ENCODE measurements at places on chromosomes 5 and 9. TPM values are rescaled to one million over a fixed set of nuclear protein-coding genes. Genes with fewer than 3 reads are reported as not detected.

DNA sequence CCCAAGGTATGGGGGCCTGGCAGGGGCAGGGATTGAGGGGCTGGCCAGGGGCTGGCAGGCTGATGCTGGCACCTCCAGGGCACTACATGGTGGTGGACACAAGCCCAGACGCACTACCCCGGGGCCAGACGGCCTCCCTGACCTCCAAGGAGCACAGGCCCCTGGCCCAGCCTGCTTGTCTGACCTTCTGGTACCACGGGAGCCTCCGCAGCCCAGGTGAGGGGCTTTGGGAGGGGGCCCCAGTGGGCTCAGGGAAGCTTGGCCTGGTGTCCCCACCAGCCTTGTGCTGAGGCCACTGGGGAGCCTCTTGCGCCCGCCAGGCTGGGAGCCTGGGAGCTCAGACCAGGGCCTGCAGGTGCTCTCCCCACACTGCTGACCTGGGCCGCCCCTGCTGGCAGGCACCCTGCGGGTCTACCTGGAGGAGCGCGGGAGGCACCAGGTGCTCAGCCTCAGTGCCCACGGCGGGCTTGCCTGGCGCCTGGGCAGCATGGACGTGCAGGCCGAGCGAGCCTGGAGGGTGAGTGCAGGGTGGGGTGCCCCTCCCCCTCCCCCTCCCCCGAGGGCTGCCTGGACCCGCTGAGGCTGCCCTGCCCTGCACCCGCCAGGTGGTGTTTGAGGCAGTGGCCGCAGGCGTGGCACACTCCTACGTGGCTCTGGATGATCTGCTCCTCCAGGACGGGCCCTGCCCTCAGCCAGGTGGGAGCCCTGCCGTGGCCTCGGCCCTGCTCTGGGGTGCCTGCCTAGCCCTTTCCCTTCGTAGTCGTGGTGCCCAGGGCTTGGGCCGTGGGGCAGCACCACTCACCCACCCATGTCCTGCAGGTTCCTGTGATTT lies 5.7 kb downstream of the MAMDC4 start:
- DNase-seq = no peak

DNA sequence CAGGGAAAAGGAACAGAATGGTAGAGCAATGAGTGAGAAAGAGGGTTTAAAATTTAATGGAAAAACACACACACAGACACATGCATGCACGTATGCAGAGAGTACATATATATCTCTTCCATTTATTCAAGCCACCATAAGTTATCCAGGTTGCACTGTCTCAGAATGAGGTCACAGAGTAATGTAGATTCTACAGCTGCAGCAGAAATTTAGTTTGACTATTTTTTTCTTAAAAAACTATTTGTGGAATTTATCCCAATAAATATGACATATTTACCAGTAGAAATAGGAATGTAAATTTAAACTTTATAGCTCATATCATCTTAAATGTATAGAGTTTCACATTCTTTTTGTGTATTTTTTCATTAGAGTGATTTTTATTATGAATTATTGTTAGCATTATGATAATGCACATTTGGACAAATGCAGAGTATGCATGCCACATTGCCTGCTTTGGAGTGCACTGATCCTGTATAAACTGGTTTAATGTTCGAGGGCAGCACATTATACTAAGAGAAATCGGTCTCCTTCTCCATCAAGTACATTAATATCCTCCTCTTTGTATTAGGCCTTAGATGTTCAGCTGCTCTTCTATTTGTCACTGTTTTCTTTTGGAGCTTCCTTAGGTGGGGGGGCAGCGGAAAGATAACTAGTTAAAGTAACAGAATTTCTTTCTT lies 216.3 kb upstream of the TARS1 start:
- DNase-seq = no peak

GRCh38 chr5:81785322-81785721 lies 34.4 kb upstream of the SSBP2 start:
- no peak for DNase-seq

DNA sequence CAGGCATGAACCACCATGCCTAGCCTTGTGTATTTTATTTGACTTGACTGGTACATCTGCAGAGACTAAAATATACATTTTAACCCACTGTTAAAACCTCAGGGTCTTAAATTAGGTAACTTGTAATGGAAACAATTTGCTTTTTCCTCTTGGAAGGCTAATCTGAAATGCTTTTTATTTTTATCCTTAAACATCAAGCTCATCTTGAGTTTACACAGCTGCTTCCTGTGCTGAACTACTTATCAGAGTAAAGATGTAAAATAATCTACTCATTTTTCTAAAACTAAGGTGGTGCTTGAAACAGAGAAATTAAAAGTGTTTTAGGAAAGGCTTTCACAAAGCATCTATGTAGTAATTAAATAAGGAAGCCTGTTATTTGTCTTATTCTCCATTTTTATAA lies 144.1 kb downstream of the ENTREP1 start:
- DNase-seq = no peak

The SPATA24 gene
- 34.6 TPM for polyA plus RNA-seq

The IFNK gene
- polyA plus RNA-seq = not detected
